Brain (organoid and tissue), 16 donors: ENCODE measurements at places on chromosomes 13 and 19. TPM values are rescaled to one million over a fixed set of nuclear protein-coding genes. Genes with fewer than 3 reads are reported as not detected.
A peak's percentile ranks its signal among the peaks of the same experiment; 100 is the strongest.

DNA sequence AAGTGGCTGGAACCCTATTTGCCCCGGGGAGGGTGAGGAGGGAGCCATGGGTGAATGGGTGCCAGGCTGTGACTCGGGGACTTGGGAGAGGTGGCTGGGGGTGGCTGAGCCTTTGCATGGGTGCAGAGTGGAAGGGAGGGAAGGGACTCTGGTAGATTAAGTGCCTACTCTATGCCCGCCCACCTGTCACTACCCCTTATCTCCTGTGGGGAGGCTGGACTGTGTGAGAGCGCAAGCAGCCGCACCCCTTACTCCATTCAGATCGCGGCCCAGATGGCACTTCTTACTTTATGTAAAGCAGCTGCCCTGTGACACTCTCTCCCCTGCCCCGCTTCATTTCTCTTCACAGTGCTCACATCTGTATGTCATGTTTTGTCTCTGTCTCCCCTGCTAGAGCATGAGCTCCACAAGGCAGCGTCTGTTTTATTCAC lies 2.9 kb downstream of the KASH5 start:
- DNase-seq = no peak

DNA sequence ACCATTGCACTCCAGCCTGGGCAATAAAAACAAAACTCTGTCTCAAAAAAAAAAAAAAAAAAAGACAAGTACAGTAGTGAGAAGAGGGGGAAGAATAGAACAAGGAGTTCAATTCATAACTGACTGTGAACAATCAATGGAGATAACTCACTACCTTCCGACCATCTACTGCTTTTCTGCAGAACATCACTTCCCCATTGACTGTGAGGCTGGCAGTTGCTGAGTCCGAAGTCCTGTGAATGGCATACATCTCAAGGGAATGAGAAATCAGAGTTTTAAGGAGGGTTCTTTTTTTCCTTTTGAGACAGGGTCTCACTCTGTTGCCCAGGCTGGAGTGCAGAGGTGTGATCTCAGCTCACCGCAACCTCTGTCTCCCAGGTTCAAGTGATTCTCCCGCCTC lies 11.2 kb downstream of the ZNF565 start:
- DNase-seq = no peak

DNA sequence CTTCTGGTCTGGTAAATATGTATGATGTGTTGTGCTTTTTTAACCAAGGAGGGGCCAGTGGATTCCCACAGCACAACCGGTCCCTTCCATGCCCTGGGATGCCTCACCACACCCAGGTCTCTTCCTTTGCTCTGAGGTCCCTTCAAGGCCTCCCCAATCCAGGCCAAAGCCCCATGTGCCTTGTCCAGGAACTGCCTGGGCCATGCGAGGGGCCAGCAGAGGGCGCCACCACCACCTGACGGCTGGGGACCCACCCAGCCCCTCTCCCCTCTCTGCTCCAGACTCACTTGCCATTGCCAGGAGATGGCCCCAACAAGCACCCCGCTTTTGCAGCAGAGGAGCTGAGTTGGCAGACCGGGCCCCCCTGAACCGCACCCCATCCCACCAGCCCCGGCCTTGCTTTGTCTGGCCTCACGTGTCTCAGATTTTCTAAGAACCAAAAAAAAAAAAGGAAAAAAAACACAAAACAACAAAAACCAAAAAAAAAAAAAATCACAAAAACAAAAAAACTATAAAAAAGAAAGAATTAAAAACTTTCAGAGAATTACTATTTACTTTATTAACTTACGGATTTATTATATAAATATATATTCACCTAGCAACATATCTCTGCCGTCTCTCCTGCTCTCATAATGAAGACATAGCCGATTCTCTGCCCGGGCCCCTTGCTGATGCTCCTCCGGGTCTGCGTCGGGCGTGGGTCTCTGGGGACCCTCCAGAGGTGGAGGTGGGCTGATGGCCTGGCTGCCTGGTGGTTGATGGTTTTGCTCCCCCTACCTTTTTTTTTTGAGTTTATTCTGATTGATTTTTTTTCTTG lies 14.4 kb downstream of the CAPN12 start:
- DNase-seq = peak; percentile 53

GRCh38 chr19:38049105-38049649 lies 142.2 kb downstream of the SIPA1L3 start:
- DNase-seq = no peak

DNA sequence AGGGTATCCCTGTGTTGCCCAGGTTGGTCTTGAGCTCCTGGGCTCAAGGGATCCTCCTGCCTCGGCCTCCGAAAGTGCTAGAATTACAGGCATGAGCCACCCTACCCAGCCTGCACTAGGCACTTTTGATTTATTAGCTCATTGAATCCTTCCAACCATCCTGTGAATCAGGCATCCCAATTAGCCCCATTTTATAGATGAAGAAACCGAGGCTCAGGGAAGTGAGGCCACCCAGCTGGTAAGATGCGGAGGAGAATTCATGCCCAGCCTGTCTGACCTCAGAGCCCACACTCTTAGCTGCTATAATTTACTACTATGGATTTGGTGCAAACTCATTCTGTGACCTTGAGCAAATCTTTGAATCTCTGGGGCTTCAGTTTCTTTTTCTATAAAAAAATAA lies 17.8 kb upstream of the CACNG8 start:
- DNase-seq = no peak

DNA sequence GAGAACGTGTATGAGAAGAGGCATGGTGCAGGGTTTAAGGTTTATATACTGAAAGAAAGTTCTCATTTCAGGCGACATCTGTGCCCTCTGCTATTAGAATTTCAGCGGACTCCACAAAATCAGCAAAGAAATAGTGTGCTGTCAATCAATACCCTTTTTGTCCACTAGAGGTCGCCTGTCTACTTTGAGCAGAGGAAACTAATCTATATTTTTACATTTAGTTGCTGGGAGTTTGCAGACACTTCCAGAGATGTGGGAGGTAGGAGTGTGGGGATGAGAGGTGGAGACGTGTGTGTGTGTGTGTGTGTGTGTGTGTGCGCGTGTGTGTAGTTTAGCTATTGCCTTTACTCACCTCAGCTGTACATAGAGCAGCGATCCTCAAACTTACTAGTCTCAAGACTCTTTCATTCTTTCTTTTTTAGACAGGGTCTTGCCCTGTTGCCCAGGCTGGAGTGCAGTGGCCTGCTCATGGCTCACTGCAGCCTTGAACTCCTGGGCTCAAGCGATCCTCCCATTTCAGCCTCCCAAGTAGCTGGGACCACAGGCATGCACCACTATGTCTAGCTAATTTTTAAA lies 9.7 kb downstream of the INAFM1 start:
- DNase-seq = peak; percentile 88

- no peak for DNase-seq
Measured at GRCh38 chr19:11405846-11406643, 13.1 kb downstream of the RGL3 start.

GRCh38 chr19:52945652-52946321 lies 16.9 kb downstream of the ZNF816 start:
- no peak for DNase-seq

GRCh38 chr19:11125994-11126685 lies 29.4 kb downstream of the SPC24 start:
- peak; percentile 86 for DNase-seq

GRCh38 chr13:61495648-61496047 lies 80.0 kb upstream of the PCDH20 start:
- DNase-seq = no peak

DNA sequence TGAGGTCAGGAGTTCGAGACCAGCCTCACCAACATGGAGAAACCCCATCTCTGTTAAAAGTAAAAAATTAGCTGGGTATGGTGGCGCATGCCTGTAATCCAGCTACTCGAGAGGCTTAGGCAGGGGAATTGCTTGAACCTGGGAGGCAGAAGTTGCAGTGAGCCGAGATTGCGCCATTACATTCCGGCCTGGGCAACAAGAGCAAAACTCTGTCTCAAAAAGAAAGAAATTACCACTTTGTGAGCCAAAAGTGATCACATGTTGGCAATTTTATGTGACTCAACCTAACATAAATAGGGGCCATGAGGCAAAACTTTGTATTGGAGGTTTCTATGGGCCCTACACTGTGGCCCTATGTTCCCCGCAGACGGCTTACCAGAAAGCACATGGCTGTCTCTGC lies 72.2 kb downstream of the MAP4K1 start:
- DNase-seq = no peak

DNA sequence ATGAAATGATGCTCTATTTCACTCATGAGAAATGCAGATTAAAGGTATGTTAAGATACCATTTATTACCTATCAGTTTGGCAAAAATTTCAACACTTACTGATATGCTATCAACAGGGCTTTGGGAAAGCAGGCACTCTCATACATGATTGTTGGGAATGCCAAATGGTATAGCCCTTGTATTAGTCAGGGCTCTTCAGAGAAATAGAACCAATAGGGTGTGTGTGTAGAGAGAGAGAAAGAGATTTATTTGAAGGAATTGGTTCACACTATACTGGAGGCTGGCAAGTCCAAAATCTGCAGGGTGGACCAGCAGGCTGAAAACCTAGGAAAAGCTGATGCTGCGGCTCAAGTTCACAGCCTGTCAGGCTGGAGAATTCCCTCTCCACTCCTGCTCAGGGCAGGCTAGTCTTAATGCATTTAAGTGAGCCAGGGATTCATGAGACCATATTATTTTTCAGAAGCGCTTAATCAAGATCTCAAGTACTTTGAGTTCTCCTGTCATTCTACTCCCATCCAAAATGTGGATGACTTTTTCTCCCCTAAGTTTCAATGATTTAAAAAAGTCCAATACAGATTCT lies 72.4 kb downstream of the NHLRC3 start:
- no peak for DNase-seq

DNA sequence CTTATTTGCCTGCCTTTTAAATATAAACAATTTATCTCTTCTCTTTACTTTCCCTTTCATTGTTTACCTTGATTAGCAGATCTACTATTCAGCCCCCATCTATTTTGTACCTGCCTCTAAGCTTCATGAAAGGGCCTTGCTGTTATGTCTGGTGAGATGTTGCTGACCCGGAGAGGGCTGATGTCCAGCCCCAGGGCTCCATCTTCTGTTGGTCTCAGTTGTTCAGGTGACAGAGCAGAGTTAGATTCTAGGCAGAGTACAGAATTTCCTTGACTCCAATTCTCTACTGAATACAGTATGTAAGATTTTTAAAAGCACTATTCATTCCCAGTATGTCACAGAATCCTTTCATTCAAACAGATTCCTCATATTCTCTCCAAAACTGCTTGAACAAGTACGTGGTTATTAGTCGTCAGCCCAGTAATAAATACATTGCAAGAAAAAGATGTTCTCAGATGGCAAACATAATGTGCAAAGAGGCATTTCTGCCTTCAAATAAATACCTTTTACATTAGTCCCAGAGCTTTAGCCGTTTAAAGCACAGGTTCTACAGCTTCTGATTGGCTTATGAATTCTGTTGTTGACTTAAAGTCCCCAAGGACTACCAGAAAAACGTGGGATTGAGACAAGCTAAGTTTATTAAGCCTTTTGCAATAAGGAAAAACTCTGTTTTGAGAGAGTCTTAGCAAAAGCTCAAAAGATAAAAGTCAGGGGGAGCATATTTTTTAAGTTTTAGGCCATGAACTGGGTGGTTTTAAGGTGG lies 159.1 kb downstream of the GPC5 start:
- DNase-seq = no peak

DNA sequence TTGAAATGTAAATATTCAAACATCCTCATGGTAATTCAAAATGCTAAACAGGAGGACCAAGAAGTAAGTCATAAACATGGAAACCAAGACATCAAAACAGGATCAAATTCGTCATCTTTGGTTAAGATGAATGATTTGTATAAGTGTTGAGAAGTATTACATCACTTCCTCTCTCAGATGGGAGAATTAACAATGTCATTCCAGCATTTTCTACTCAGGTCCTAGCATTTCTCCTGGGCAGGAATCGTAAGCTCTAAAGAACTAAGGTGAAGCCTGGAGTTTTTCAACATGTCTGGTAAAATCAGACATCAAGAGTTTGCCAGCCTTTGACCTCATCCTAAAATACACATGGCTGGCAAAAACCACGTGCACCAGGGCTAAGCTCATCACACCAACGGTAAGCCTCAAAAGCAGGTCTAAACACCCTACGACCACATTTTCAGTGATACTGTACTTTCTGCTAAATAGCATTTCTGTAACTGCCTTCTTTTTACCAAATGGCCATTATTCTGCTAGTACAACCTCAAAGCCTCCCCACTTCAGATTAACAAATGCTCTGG lies 24.8 kb downstream of the RANBP3 start:
- DNase-seq = no peak

- DNase-seq = no peak
Measured at GRCh38 chr19:611481-611868, 21.8 kb downstream of the HCN2 start.

DNA sequence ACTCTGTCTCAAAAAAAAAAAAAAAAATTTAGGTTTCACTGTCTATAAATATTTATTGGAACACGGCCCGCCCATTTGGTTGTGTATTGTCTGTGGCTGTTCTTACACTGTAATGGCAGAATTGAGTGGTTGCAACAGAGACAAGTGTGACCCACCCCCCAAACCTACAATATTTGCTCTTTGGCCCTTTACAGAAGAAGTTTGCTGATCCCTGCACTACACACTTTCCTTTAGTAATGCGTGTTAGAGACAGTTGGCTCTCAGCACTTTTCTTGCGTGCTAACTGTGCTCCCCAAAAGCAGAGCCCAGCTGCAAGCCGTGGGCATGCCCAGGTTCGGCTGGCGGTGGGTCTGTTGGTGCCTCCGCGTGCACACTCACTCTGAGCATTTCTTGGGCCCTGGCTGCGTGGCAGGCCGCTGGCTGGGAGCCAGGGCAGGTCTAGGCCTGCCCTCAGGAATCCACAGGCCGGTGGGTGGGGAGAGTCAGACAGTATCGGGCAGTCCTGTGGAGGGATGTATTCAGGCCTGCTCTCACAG lies 72.6 kb downstream of the SIPA1L3 start:
- no peak for DNase-seq

DNA sequence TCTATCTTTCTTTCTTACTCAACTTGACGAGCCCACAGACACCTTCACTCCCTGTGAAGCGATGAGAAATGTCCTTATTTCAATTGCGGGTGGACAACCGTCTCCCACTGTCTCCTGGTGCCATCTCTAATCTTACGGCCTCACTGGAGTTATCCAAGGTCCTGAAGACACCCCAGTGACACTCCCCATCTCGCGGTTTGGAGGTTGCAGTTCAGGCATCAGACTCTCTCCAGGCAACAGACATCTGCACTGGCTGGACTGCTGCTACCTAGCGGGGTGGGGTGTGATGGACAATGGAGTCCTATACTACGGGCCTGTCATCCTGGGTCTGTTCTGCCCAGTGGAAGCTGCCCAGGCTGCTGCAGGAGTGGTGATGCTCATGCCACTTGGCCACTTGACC lies 18.3 kb upstream of the IRS2 start:
- DNase-seq = no peak

- no peak for DNase-seq
Measured at GRCh38 chr13:111168107-111168506, 53.0 kb downstream of the ARHGEF7 start.

GRCh38 chr13:33139780-33140535 lies 123.7 kb downstream of the KL start:
- DNase-seq = peak; percentile 31

- no peak for DNase-seq
Measured at GRCh38 chr13:58660826-58661225, 1029.3 kb downstream of the PCDH17 start.

GRCh38 chr19:5200844-5201243 lies 139.8 kb downstream of the PTPRS start:
- no peak for DNase-seq

- DNase-seq = no peak
Measured at GRCh38 chr19:11239377-11240000, at the start of gene ANGPTL8. Gene ANGPTL8, plus strand, starts transcription at chr19:11239619. Its CDS starts 19 bp downstream, at chr19:11239638.

Gene ZNF534
- 0.27 TPM for polyA plus RNA-seq

Gene DMKN
- 23.9 TPM for polyA plus RNA-seq

Gene PLPPR3
- 86.2 TPM for polyA plus RNA-seq

Gene ZNF813
- 0.53 TPM for polyA plus RNA-seq

Gene ZNF154
- 0.51 TPM for polyA plus RNA-seq
